ENCODE measurements at places on chromosomes 4 and X. TPM values are rescaled to one million over a fixed set of nuclear protein-coding genes. Genes with fewer than 3 reads are reported as not detected.

Gene CPLX1
- total RNA-seq = not detected

Gene ZNF630
- 1.4 TPM for total RNA-seq

Gene PRRG3
- 0.10 TPM for total RNA-seq

Gene GAGE1
- total RNA-seq = not detected

Gene NALF2
- not detected for total RNA-seq

Gene CCDC110
- 0.98 TPM for total RNA-seq

Gene DSPP
- total RNA-seq = not detected

Gene TMEM128
- total RNA-seq = 15.2 TPM

Gene CFAP47
- not detected for total RNA-seq

Gene MCF2
- total RNA-seq = not detected

Gene FGFBP1
- total RNA-seq = not detected

Gene SOX3
- not detected for total RNA-seq
